ENCODE measurements at places on chromosomes 7 and 10. TPM values are rescaled to one million over a fixed set of nuclear protein-coding genes. Genes with fewer than 3 reads are reported as not detected.

GPR85 gene
- total RNA-seq = 0.71 TPM

CCZ1 gene
- 46.4 TPM for total RNA-seq

EXOC6 gene
- total RNA-seq = 17.4 TPM

ANKRD7 gene
- 0.38 TPM for total RNA-seq

LRRD1 gene
- 0.05 TPM for total RNA-seq

CD36 gene
- total RNA-seq = 42.8 TPM

RSBN1L gene
- total RNA-seq = 28.9 TPM

FAM180A gene
- 0.05 TPM for total RNA-seq

CPED1 gene
- total RNA-seq = 2.2 TPM

INPP5A gene
- total RNA-seq = 11.0 TPM

PTN gene
- 20.6 TPM for total RNA-seq

NPSR1 gene
- total RNA-seq = 0.05 TPM

VGF gene
- 0.05 TPM for total RNA-seq

PNLIPRP1 gene
- total RNA-seq = not detected

ACTR1A gene
- 60.2 TPM for total RNA-seq

MUC3A gene
- 1.4 TPM for total RNA-seq

CALML5 gene
- 32.6 TPM for total RNA-seq

NPFFR1 gene
- total RNA-seq = 0.05 TPM

C7orf33 gene
- not detected for total RNA-seq

PCLO gene
- 2.3 TPM for total RNA-seq

CPA2 gene
- total RNA-seq = 0.14 TPM

OR2A7 gene
- total RNA-seq = 0.24 TPM

PUS7 gene
- total RNA-seq = 9.4 TPM

PNLIP gene
- total RNA-seq = 0.09 TPM

ADIRF gene
- total RNA-seq = 23.8 TPM

MSS51 gene
- total RNA-seq = 1.2 TPM

CNPY1 gene
- total RNA-seq = not detected

PDE6C gene
- not detected for total RNA-seq

C10orf53 gene
- total RNA-seq = not detected

SPDYE9 gene
- not detected for total RNA-seq

CCDC3 gene
- 17.3 TPM for total RNA-seq

RRP12 gene
- total RNA-seq = 8.5 TPM

GPR15LG gene
- 0.38 TPM for total RNA-seq

GALNT17 gene
- 1.8 TPM for total RNA-seq

STN1 gene
- 34.8 TPM for total RNA-seq

STX1A gene
- total RNA-seq = 2.2 TPM

GNGT1 gene
- total RNA-seq = 0.76 TPM

MMD2 gene
- total RNA-seq = not detected

CLDN15 gene
- total RNA-seq = 4.6 TPM

WEE2 gene
- 0.05 TPM for total RNA-seq

HOXA1 gene
- 0.28 TPM for total RNA-seq

NPY gene
- total RNA-seq = 0.71 TPM

C10orf143 gene
- 3.5 TPM for total RNA-seq

HNRNPH3 gene
- 22.9 TPM for total RNA-seq

RBP4 gene
- 0.19 TPM for total RNA-seq

LIPJ gene
- total RNA-seq = 0.42 TPM

XRCC2 gene
- 6.3 TPM for total RNA-seq

AHR gene
- 41.7 TPM for total RNA-seq

LRRTM3 gene
- total RNA-seq = 0.05 TPM

MCM10 gene
- total RNA-seq = 15.7 TPM

NAT16 gene
- total RNA-seq = not detected

JAZF1 gene
- total RNA-seq = 3.9 TPM

VAX1 gene
- not detected for total RNA-seq

MACROH2A2 gene
- total RNA-seq = 10.7 TPM

MRLN gene
- 0.47 TPM for total RNA-seq

All from thymus (tissue), 14 donors.